ENCODE measurements at places on chromosomes 5 and 9. TPM values are rescaled to one million over a fixed set of nuclear protein-coding genes. Genes with fewer than 3 reads are reported as not detected.

DNA sequence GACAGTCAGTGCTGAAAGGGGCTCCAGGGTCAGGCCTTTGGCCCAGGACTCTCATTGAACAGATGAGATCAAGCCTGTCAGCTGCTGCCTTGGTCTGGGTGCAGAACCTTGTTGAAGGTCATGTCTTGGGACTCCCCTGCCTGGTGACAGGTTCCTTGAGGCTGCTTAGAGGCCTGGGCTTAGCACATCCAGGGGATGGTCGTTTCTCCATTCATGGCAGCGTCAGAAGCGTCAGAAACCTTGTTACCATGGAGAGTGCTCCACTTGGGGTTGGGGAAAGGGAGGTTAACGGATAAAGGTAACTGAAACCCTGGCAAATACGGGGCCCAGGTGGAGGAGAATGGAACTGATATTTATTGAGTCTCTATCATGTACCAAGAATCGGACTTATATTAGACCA is 8.8 kb downstream of the ARPC5L start:
- no peak for DNase-seq

The DUSP1 gene
- 98.9 TPM for total RNA-seq

The SH3TC2 gene
- 15.7 TPM for total RNA-seq

DNA sequence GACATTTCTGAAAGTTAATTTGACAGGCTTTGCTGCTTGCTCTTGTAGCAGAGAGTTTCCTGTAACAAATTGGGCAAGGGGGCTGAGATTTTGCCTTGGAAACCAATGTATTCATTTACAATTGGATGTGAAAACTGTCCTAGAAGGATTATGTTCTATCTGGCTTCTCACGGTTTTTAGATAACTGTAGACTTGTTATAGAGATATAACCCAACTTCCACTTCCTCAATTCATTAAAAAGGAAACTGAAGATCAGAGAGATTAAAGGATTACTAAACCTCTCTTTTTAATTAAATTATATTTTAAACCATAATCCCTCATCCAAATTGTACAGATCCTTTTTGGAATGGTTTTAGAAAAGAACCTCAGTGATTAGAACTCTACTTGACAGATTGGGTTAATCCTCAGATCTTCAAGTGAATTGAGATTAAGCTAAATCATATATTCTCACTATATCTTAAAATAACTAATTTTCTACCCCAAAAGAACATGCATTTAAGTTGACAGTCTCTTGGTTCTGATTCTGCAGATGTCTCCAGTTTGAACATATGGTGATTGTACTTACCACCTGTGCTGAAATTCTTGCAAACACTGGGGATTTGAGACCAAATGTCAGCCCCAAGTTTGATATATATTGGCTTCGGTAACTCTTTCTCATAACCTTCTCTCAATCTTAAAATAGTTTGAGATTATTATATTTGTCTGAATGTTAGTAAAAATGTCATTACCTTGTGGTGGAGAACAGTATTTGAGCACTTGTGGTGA is 130.1 kb upstream of the C9orf72 start:
- no peak for DNase-seq

- DNase-seq, result no peak
Observed at GRCh38 chr9:95627802-95628201, 111.0 kb upstream of the PTCH1 start.

The EDIL3 gene
- total RNA-seq, result 14.4 TPM

GRCh38 chr5:137142764-137143605 is 356.1 kb downstream of the SPOCK1 start:
- DNase-seq, result peak; percentile 72

GRCh38 chr5:169631360-169631759 is 5.7 kb upstream of the DOCK2 start:
- no peak for DNase-seq

GRCh38 chr5:176549871-176550270 is 729 bp downstream of the CDHR2 start:
- DNase-seq, result no peak

The LHX6 gene
- 8.0 TPM for total RNA-seq

The KCTD16 gene
- not detected for total RNA-seq

DNA sequence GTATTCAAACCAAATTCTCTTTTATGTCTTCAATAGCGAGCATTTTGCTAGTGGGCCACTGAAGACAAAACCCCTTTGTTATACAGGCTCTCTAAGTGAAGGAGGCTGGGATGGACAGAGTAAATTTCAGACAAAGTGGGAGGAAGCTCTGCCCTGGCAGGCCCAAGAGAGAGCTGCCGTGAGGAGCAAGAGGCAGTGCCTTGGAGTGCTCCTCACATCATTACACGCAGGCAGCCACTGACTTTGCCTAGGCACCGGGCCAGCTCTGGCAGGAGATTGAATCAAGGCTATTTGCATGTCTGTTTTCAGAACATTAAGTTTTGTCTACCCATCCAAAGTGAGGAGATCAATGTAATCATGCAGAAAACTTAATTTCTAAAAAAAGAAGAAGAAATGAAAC is 167.7 kb downstream of the CCDC192 start:
- peak; percentile 86 for DNase-seq

The FGD3 gene
- 3.2 TPM for total RNA-seq

The C9orf153 gene
- 0.42 TPM for total RNA-seq

- no peak for DNase-seq
Observed at GRCh38 chr9:112554516-112554915, 67.9 kb downstream of the KIAA1958 start.

The OR4F3 gene
- total RNA-seq, result not detected

The TMEFF1 gene
- total RNA-seq, result not detected

DNA sequence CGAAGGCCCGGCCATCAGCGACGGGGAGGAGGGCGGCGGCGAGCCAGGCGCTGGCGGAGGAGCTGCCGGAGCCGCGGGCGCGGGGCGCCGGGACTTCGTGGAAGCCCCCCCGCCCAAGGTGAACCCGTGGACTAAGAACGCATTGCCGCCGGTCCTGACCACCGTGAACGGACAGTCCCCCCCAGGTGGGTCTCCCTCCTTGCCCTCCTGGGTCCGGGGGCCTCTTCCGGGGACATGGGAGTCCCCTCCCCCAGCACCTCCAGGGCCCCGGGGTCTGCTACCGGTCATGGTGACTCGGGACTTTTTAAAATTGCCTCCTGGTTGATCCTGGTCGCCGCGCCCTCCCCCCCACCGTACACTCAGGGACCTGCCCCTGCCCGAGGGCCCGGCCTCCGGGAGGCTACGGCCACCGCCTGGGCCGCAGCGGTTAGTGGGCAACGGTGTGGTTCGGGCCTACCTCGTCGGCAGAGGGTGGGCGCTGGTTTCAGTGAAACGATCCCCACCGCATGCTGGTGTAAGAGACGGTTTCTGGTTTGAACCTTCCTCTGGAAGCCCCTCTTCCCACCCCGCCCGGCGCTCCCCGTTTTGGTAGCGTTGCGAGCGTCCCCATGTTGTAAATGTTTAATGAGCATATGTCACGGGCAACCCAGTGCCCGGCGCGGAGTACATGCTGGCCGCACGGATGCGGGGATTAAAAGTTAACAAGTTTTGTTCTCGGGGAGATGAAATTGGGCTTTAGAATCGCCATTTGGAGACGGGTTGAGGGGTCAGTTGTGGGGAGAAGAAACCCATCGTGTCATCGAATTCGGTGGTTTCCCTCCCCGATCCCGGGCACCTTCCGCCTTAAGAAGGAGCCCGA is 1.1 kb downstream of the LARP1 start:
- DNase-seq, result peak; percentile 66

GRCh38 chr5:67262206-67262605 is 65.6 kb upstream of the CD180 start:
- no peak for DNase-seq

DNA sequence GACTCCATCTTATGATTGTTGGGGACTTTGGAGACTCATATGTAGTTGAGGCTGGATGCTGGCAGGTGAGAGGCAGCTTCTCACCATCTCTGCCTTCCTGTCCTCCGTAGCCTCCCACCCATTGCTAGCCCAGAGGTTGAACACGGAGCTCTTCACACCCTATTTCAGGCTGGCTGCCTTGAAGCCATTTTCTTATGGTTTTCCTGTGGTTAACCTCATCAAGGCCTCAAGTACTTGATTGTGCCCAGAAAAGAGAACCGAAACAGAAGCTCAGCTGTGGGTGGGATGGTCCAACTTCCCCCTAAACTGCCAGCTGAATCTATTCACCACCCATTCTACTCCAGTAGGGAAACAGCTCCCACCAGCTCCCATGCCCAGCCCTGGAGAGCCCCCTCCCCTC is 102.9 kb downstream of the LIFR start:
- no peak for DNase-seq

- peak; percentile 35 for DNase-seq
Observed at GRCh38 chr9:76818271-76818670, 54.0 kb downstream of the PCA3 start.

- no peak for DNase-seq
Observed at GRCh38 chr9:73573235-73573634, 421.6 kb downstream of the ANXA1 start.

GRCh38 chr9:99345942-99346341 is 123.9 kb downstream of the SEC61B start:
- DNase-seq, result no peak

GRCh38 chr9:5851445-5851844 is 18.5 kb upstream of the ERMP1 start:
- DNase-seq, result no peak

The ANKRD18A gene
- 1.4 TPM for total RNA-seq

GRCh38 chr9:94538908-94539307 is 16.0 kb upstream of the PCAT7 start:
- DNase-seq, result no peak

DNA sequence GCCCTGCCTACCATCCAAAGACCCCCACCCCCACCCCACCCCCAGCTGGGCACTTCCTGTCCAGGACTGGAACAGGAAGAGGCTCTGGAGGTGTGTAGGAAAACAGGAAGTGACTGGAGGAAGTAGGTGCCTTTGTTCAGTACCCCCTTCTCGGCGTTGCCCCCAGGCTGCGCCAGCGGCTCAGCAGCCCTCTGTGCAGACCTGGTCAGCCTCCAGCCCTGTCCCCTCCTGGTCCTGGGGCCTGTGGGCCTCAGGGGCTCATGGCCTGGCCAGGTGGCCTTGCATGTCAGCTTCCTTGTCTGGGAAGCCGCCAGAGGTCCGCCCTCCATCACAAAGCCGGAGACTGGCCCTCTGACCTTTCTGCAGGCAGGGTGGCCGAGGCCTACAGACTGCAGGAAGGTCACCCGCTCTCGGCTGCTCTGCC is 26.0 kb downstream of the FLT4 start:
- no peak for DNase-seq

The IRX2 gene
- 3.1 TPM for total RNA-seq

DNA sequence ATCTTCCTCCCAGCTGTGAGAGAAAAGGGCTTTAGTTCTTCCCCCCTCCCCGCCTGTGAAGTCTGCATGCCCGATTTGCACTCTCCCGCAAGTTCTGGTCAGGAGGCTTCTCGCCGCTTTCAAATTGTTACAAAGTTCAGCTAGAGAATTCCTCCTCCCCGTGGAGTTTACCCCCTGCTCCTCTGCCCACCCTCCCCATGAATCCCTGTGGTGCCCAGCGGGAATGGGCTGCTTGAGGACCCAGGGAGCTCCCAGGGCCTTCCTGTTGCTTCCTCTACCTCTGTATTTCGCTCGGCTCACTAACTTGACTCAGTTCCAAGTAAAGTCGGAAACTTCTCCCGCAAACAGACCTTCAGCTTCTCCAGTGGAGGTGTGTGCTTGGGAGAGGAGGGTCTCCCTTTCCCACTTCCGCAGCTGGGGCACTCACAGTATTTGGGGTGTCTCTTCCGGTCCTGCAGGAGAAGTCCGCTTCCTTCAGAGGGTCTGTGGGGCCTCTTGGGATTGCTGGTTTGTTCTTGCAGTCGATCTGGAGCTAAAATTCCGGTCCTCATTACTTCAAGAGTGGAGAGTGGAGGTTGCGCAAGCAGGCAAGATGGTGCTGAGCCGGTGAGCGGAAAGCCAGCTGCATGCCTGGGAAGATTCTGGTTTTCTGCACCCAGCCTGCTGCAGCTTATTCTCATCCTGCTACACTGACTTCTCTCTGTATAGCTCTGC is 97.8 kb downstream of the ADAMTS12 start:
- peak; percentile 31 for DNase-seq

The ADAMTS13 gene
- 3.1 TPM for total RNA-seq

DNA sequence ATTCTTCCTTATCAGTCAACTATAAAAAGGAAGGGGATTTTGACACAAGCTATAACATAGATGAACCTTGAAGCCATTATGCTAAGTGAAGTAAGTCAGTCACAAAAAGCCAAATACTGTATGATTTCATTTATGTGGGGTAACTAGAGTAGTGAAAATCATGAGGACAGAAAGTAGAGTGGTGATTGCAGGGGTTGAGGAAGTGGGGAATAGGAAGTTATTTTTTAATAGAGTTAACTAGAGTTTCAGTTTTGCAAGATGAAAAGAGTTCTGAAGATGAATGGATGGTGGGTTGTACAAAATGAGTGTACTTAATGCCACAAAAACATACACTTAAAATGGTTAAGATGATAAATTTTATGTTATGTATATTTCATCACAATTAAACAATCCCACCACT is 65.4 kb upstream of the FAM174A start:
- DNase-seq, result no peak

GRCh38 chr9:36665921-36666431 is 93.3 kb downstream of the MELK start:
- DNase-seq, result no peak

- DNase-seq, result peak; percentile 51
Observed at GRCh38 chr9:69376651-69377050, 51.6 kb downstream of the ENTREP1 start.

DNA sequence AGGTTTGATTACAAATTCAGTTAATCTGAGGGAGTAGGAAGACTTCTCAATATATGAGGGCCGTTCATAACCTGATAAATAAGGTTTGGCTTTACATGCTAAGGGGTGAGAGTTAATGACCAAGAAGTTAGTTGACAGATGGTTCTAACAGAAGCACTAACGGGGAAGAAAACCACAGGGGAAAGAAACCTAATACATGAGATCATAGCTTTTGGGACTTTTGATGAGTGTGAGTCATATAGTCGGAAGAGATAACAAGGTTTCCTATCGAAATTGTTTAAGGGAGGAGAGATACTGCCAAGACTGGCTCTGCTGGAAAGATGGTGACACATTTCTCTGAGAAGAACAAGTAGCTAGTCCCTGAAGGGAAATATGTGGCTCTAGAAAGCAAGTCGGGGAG is 140.1 kb downstream of the COX7C start:
- no peak for DNase-seq

The CDH18 gene
- not detected for total RNA-seq

The SLC28A3 gene
- total RNA-seq, result 1.2 TPM

GRCh38 chr5:158565017-158565789 is 534.5 kb downstream of the EBF1 start:
- no peak for DNase-seq

DNA sequence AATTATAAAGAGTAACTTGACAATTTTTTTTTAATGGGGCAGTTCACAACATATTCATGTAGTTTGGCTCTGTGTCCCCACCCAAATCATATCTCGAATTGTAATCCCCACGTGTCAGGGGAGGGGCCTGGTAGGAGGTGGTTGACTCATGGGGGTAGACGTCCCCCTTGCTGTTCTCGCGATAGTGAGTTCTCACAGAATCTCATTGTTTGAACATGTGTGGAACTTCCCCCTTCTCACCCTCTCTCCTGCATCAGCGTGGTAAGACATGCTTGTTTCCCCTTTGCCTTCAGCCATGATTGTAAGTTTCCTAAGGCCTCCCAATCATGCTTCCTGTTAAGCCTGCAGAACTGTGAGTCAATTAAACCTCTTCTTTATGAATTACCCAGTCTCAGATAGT is 40.7 kb downstream of the FBXW11 start:
- no peak for DNase-seq
